Stimulated activated CD8-positive, alpha-beta memory T cell treated with anti-CD3 and anti-CD28 coated beads, Interleukin-2, amount 100 ng/mL, for 48 hours (primary cell): ENCODE measurements at places on chromosomes 12 and 14.

GRCh38 chr12:13538136-13538535 lies 341.6 kb downstream of the EMP1 start:
- DNase-seq: no peak

GRCh38 chr12:118055865-118056773 lies 4.9 kb downstream of the WSB2 start:
- no peak for DNase-seq

GRCh38 chr14:99057576-99058083 lies 214.4 kb downstream of the BCL11B start:
- no peak for DNase-seq

- DNase-seq: no peak
Measured at GRCh38 chr14:91953170-91953985, 5.9 kb upstream of the FBLN5 start.

DNA sequence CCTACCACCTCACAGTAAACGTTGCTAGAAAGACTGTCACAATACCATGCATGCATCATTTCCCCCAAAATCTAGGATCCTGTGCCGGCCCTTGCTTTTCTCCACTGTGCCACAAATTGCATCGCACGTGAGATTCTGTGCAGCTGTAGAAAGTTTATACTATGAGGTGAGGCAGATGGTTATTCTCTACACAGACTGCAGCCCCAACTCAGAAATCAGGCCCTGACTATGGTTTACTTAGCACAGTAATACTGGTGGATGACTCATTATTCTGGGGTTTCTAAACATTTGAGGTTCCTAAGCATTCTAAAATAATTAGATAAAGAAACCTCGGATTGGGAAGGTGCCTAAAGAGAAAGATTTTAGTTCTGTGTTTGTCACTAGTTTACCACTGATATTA lies 163.8 kb upstream of the CCDC198 start:
- DNase-seq: no peak

GRCh38 chr14:96470331-96470730 lies 31.9 kb upstream of the PAPOLA start:
- no peak for DNase-seq

GRCh38 chr12:94592080-94592479 lies 58.3 kb downstream of the TMCC3 start:
- DNase-seq: no peak

DNA sequence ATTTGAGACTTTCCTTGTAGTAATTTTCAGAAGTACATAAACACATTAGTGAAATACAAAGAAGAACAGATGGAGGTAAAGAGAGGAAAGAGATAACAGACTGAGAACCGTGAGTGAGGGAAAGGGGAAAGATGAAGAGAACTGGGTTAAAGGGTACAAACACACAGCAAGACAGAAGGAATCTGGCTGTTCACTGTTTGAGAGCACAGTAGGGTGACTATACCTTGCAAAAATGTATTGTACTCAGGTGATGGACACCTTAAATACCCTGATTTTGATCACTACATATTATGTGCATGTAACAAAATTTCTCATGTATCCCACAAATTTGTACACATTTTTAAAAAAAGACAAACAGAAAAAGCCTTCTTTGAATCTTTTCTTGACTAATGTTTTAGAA lies 2.7 kb upstream of the TRHDE start:
- DNase-seq: no peak

GRCh38 chr12:52126605-52127578 lies 47.4 kb downstream of the SMIM41 start:
- DNase-seq: no peak

DNA sequence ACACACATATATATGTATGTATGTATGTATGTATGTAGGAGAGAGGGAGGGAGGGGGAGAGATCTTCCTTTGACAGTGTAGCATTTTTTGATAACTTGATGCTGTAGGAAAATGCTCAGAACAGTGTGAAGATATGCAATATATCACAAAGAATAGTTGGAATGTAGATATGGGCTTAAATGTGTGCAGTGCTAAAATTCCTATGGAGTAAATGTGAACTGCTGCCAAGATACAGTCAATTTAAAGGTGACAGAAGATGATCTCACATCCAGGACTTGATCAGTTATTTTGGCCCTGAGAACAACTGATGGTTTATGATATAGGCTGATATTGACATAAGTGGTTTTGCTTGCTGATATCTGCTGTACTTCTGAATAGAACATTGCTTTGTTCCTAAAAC lies 84.2 kb downstream of the DAAM1 start:
- DNase-seq: no peak

DNA sequence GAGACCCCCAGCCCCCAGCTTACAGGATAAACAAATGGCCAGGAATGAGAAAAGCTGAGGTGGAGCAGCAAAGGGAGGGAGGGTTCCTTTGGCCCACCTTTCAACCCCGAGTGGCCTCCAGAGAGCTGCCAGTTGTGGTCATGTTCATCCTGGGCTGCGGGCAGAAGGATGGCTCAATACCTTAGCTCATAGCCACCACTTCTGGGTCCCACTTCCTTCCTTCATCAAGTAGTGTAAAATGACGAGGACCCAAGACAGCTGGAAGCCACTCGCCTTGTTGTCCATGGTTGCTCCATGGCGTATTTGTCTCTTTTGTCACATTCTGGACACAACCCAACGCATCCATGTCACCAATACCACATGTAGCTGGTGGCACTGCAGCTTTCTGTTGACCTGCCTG lies 24.2 kb downstream of the CRACR2A start:
- DNase-seq: no peak

DNA sequence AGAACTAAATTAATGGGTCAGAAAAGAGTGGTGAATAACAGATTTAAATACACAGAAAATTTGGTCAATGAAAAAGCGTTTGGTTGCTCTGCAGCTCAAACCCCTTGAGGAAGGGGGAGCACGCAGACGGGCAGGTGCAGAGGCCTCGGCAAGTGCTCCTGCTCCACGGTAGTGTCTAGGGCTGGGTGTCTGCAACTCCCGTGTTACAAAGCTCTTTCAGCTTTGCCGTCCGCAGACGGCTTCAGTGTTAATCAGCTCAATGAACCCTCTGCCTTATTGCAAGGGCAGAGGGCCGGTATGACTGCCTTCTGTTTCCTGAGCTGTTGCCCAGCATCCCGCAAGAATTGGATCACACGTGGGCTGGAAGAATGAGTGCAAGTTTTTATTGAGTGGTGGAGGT lies 125.7 kb upstream of the TRHDE start:
- no peak for DNase-seq

DNA sequence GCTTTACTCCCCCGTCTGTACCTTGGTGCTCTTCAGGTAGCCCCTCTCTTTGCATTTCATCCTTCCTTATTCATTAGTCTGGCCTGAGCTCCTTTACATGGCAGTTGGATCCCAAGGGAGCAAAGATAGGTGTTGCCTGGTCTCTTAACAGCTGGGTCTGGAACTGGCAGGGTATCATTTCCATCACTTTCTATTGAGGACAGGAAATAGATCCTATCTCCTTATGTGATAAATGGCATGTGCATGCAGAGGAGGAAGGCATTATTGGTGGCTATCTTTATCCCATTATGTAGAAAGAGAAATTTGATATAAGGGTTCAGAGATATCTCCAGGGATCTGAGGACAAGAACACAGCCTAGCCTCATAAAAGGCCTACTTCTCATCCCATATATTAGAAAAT lies 54.6 kb upstream of the OAS1 start:
- no peak for DNase-seq

DNA sequence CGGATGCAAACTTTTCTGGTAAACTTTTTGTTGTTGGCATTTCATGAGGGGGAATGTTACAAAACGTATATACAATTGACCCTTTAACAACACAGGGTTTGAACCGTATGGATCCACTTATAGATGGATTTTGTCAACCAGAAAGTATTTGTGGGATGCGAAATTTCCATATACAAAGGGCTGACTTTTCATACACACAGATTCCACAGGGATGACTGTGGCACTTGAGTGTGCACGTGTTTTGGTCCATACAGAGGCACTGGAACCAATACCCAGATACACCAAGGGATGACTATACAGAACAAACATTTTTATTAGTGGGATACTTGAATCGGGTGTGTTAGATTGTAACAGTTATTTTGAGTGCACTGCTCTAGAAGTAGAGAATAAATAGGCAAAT lies 29.8 kb upstream of the CCT2 start:
- no peak for DNase-seq

DNA sequence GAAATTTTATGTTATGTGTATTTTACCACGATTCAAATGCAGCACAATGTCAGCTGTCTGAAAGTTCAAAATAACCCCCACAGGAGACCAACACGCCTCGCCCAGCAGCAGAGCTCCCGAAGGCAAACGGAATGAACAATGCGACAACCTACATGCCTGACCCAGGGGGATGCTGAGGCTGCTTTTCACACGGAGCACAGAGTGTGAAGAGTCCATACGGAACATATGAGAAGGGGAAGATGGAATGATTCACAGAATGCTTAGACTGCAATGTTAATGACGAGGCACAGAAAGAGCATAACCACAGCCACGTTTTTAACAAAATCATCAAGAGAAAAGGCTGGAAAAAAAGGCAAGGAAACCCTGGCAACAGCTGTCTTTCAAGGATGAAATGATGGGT lies 22.6 kb downstream of the ZFYVE21 start:
- no peak for DNase-seq

DNA sequence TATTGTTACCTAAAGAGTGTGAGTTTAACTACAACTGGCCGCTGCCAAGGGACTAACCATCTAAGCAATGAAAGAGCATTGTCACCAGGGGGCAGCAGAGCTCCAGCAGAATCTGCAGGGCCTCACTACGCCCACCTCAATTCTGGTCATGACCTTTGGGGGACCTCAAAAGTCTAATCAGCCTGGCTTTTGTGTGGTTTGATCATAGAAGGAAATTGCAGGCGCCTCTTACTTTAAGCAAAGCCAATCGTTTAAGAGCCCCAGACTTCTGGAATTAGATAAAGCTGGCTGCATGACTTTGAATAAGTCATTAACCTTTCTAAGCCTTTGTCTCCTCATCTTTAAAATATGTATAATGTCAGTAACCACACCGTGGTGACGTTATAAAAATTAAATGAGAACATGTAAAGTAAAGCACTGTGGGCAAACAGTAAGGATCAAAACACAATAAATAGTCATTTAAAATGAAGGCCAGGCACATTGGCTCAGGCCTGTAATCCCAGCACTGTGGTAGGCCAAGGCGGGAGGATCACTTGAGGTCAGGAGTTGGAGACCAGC lies 58.6 kb downstream of the TBX3 start:
- DNase-seq: peak; percentile 40

- DNase-seq: no peak
Measured at GRCh38 chr14:94686511-94687160, 74.4 kb downstream of the SERPINA3 start.

GRCh38 chr14:69484444-69485314 lies at the start of gene PLEKHD1:
Gene PLEKHD1 (plus strand): TSS chr14:69484728. CDS start chr14:69484966, 238 bp downstream.
- DNase-seq: no peak

GRCh38 chr14:84028080-84028604 lies 1501.8 kb upstream of the FLRT2 start:
- no peak for DNase-seq

- peak; percentile 77 for DNase-seq
Measured at GRCh38 chr12:51047655-51048540, at the start of gene LETMD1. Gene LETMD1 (plus strand): TSS chr12:51048327. CDS start chr12:51048357, 30 bp downstream.

- DNase-seq: no peak
Measured at GRCh38 chr14:104772707-104773504, 20.0 kb downstream of the SIVA1 start.

DNA sequence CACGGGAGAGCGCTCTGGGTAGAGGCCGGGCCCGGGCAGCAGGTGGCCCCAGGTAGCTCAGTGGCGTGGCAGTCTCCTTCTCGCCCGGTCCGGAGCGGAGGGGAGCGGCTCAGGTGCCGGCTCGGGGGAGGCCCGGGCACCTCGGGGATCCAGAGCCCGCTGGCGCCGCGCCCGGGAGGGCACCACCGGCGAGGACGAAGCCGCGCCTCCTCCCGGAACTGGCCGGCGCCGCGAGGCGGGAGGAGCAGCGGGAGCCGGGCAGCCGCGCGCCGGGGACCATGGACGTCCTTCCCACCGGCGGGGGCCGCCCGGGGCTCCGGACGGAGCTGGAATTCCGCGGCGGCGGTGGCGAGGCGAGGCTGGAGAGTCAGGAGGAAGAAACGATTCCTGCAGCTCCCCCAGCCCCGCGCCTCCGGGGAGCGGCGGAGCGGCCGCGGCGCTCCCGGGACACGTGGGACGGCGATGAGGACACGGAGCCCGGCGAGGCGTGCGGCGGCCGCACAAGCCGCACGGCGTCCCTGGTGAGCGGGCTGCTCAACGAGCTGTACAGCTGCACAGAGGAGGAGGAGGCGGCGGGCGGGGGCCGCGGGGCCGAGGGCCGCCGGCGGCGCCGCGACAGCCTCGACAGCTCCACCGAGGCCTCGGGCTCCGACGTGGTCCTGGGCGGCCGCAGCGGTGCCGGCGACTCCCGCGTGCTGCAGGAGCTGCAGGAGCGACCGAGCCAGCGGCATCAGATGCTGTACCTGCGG lies 21.5 kb upstream of the GNS start:
- no peak for DNase-seq

GRCh38 chr12:65248656-65249633 lies 29.5 kb upstream of the MSRB3 start:
- no peak for DNase-seq

GRCh38 chr12:65497660-65498059 lies 219.2 kb downstream of the MSRB3 start:
- no peak for DNase-seq

DNA sequence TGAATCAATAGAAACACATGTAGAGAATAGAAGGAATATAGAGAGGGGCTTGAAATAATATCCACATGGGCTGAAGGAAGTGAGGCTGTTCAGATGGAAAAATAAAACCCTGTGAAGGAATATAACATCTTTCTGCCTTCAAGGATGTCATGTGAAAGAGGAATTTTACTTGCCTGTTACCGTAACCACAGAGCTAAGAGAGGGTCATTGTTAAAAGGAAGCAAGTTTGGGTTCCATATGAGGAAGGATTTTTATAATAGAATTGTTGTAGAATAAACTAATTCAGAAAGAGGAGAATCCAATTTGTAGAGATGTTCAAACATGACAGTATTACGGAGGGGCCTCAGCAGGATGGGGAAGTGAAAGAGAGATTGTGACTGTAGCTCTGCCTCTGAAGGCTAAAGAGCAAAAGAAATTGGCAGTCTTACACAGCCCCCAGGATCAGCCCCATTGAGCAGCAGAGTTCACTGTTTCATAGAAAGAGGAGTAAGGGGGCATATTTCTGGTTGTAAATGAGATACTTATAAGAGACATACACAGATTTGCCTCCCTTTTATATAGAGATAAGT lies 41.8 kb upstream of the PTPRR start:
- no peak for DNase-seq

DNA sequence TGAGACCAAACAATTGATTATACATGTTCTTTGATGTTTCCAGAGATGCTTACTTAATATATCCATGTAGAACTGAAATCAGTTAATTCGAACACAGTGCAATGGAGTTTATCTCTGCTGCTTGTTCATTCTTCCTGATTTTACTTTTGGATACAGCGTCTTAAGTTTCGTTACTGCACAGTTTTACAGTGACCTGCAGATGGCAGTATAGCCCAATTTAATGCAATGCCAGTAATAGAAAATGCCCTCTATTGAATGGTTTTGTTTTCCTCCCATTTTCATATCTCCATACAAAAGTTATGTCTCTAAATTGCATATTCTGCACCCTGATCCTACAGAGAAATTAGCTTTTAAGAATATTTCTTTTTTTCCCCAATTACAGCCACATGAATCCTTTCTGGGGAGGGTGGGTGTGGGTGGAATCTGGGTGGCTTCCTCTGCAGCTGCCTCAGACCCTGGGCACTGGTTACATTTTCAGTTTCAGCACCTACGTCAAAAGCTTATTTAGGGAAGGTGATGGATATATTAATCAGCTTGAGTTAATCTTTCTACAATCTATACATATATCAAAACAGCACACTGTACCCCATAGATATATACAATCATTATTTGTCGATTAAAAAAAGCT lies 101.1 kb upstream of the DCD start:
- DNase-seq: no peak
